Fibroblast of lung (primary cell): ENCODE measurements at places on chromosomes 7 and 10. TPM values are rescaled to one million over a fixed set of nuclear protein-coding genes. Genes with fewer than 3 reads are reported as not detected.

The GPR15LG gene
- total RNA-seq: not detected in 2 replicates

The GPR141 gene
- under 0.01 TPM in 1 of 2 replicates, not detected in the other for total RNA-seq

- no peak for DNase-seq
Observed at GRCh38 chr7:128075242-128076095, 44.2 kb upstream of the LRRC4 start.

- no peak for DNase-seq
Observed at GRCh38 chr10:93595378-93596161, 5.5 kb downstream of the RBP4 start.

DNA sequence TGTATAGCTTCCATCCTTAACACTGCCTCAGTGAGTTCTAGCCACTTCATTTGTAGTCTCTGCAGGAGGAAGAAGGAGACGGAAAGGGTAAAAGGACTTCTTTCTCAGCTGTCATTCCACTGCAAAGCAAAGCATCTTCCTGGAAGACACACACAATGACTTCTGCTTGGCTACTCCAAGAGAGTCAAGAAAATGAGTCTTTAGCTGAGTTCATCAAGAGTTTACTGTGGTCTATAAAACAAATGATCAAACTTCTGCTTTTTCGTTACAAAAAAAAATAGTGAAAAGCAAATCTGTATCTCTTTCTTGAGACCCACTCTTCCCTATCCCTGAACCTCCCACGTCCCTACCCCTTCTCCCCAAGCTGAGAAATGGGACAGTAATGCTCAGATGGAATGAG lies 205.0 kb upstream of the AHR start:
- DNase-seq: no peak
